ENCODE measurements at places on chromosomes 1 and 21. TPM values are rescaled to one million over a fixed set of nuclear protein-coding genes. Genes with fewer than 3 reads are reported as not detected.

GRCh38 chr1:117967881-117968280 lies 38.3 kb downstream of the WDR3 start:
- no peak for DNase-seq

DNA sequence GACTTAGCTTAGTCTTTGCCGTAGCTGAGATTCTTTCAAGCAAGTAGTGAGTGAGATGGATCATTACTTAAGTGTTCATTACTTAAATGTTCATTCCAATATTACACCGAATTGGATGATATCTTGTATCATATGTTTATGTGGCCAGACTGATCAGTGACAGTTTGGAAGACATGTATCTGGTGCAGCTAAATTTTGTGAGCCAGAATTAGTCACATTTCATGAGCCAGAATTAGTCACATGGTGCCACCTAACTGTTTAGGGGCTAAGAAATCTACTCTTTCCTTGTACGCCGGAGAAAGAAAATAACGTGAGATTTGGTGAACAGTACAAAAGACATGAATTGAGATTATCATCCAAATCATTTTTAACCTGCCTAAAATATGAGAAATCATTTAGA lies 355.6 kb downstream of the USP25 start:
- no peak for DNase-seq

DNA sequence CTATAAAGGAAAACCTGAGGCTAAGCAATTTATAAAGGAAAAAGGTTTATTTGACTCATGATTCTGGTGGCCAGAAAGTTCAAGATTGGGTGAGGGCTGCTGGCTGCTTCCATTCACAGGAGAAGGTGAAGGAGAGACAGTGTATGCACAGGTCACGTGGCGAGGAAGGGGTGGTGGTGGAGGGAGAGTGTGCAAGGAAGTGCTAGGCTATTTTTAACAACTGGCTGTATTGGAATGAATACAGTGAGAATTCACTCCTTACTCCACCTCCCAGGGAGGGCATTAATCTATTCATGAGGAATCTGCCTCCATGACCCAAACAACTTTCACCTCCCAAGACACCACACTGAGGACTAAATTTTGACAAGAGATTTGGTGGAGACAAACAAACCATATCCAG lies 51.0 kb downstream of the SYDE2 start:
- no peak for DNase-seq

ADGRB2 gene
- 2.6 TPM for total RNA-seq

FAM163A gene
- 0.21 TPM for total RNA-seq

Data from kidney epithelial cell (primary cell).